Nephron progenitor cell (in vitro differentiated cells): ENCODE measurements at places on chromosomes 12 and 14.

- no peak for DNase-seq
Observed at GRCh38 chr12:4118017-4118510, 155.5 kb upstream of the CCND2 start.

GRCh38 chr14:90288651-90289355 lies 32.5 kb downstream of the PSMC1 start:
- no peak for DNase-seq

DNA sequence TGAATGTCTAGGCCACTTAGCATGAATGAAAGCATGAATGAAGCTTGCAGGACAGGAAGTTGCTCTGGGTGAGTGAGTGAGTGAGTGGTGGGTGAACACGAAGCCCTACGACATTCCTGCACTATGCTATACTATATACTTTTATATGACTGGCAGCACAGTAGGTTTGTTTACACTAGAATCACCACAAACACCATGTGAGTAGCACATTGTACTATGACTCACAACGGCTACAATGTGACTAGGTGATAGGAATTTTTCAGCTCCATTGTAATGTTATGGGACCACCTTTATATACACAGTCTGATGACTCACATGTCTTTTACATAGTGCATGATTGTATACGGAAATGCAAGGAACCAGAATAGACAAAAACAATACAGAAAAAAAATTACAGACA lies 1480.2 kb downstream of the AACS start:
- no peak for DNase-seq

DNA sequence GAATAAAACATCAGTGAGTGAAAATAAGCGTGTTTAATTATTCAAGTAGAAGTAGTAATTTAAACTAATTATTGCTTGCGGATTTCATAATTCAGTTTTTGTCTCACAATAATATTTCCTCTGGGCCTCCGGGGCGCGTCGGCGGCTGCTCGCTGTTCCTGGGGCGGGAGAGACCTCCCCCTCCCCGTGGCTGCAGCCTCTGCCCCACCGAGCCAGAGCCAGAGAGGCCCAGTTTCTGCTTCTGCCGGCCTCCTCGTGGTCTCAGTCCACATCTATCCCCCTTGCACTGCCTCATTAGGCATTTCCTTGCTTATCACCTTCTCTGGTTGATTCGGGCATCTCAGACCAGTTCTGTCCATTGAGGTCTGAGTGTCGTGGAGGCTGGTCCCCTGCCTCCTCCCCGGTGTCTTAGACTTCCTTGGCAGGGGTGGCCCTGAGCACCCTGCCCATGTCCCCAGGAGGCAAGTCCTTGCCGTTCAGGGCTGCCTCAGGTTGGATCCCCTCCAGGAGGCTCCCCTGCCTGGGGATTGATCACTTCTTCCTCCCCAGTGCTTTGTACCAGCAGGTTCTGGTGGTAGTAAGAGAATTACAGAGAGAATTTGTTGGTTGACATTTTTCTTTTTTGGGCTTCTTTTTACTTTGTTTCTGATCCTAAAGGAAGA lies 78.0 kb downstream of the SLC25A47 start:
- DNase-seq, result no peak

DNA sequence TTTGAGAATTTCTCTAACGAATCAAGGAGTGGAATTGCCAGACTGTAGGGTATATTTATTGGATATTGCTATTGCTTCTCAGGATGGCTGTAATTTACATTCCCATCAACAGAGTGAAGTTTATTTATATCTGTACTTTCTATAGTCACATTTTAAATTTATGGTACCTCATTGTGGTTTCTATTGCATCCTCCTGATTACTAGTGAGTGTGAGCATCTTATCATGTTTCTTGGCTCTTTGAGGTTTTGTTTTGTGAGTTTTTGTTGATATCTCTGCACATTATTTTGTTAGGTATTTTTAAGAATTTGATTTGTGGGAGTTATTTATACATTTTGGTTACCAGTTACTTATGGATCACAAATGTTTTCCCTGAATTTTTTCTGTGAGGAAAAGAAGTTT lies 13.9 kb downstream of the DNM1L start:
- DNase-seq, result no peak

DNA sequence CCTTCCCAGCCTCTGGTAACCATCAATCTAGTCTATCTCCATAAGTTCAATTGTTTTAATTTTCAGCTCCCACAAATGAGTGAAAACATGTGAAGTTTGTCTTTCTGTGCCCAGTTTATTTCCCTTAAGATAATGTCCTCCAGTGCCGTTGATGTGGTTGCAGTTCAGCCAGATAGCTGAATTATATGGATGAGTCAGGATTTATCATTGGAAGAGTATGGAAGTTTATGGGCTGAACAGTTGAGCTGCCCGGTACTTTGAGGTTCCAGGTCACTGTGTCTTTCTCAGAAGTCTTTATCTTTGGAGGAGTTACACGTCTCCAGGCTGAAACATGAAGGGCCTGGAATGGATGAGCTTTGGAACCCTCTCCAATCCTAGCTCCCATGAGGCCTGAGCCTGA lies 120.1 kb downstream of the ASCL4 start:
- DNase-seq, result no peak

DNA sequence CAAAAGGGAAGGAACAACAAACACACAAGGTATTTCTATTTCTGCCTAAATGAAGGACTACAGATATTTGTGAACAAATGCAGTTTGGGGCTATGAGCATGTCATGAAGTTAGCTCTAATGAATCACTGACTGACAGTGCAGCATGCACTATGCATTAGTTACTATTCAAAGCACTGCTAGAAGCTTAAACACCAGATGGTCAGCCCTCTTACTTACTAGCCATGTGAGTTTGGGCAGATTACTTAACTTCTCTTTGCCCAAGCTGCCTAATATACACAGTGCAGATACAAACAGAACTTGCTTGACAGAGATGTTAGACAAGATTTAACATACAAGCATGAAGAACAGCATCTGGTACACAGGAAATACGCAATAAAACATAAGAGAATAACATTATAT lies 96.0 kb downstream of the ATXN2 start:
- no peak for DNase-seq

- no peak for DNase-seq
Observed at GRCh38 chr12:68180792-68181744, 21.5 kb upstream of the IFNG start.

DNA sequence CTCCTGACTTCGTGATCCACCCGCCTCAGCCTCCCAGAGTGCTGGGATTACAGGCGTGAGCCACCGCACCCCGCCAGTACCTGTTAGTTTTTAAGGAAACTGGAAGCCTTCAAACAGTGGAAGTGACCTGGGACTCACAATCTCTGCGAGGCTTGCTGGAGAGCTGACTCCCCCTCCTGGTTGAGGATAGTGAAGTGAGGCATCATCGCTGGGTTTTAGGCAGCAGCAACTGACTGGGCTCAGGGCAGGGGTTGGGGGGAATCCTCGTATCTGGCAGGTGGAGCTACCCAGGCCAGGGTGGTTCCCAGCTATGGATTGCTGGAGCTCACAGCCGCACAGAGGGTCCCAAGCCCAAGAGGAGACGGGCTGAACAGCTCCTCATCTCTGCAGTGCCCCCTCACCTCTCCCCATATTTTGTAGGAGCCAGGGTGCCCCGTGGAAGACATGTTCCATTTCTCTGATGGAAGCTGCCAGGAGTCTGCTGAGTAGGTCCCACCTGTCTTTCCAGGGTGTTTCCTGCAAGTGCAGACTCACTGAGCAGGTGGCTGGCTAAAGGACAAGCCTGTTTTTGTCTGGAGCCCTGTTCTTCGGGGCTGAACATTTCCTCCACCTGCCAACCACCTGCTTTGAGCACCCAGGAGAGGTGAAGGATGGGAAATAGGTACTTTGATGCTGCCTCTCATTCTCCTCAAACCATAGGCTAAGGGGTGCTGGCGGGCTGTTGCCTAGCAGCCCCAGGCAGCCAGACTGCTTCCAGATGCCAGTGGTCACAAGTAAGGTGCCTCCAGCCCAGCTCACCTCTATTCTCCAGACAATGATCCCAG lies 3.1 kb downstream of the AVIL start:
- DNase-seq, result no peak
